ENCODE measurements at places on chromosomes 3 and 15.
A peak's percentile ranks its signal among the peaks of the same experiment; 100 is the strongest.

DNA sequence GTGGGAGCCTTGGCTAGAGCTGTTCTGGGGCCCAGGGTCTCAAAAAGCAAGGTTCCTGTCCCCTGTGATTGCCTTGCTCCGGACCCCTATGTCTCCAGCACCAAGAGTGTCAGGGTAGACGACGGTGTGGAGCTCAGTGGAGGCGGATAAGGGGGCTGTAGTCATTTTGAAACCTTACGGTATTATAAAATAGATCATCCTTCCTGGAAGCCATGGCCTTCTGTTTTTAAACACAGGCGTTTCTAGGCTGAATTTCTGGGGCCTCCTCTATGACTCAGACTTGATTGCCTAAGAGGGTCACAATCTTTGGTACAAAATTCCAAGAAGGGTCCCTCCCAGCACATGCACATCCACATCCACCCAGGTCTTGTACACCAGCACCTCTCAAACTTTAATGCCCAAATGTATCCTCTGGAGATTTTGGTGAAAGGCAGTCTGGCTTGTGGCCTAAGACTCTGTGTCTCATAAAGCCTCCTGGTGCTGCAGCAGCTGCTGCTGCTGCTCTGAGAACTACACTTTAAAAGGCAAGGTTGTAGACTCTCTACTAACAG, 70.5 kb upstream of the XCR1 start:
- no peak for DNase-seq

- DNase-seq: no peak
Measured at GRCh38 chr3:24137334-24137733, 192.2 kb downstream of the NR1D2 start.

GRCh38 chr15:101308604-101309435, 13.8 kb upstream of the SNRPA1 start:
- no peak for DNase-seq

GRCh38 chr15:29773816-29774215, 48.5 kb downstream of the TJP1 start:
- no peak for DNase-seq

- no peak for DNase-seq
Measured at GRCh38 chr3:123343296-123344174, 105.4 kb downstream of the ADCY5 start.

GRCh38 chr3:110684466-110684865, 387.1 kb upstream of the NECTIN3 start:
- DNase-seq: no peak

DNA sequence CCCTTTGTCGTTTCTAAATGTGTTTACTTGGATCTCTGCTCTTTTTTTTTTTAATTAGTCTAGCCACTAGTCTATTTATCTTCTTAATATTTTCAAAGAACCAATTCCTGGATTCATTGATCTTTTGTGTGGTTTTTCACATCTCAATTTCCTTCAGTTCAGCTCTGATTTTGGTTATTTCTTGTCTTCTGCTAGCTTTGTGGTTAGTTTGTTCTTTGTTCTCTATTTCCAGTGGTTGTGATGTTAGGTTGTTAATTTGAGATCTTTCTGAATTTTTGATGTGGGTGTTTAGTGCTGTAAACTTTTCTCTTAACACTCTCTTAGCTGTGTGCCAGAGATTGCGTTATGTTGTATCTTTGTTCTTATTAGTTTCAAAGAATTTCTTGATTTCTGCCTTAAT, 446.1 kb downstream of the CNTN4 start:
- no peak for DNase-seq

DNA sequence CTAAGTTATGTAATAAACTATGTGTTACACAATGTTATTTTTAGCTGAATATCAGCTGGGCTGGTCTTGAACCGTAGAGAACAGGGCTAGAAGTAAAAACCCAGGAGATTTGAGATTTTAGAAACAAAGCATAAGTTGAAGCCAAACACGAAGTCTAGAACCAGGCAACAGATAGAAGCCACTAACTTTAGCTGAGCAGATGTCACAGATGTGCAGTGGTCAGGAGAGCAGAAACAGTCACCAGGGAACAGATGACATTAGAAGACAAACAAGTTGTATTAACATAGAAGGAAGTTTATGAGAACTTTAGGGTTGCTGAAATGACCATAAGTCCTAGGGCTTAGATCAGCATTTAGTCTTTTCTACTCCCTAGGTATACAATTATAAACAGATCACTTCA, 731.0 kb downstream of the ZNF385D start:
- no peak for DNase-seq

GRCh38 chr3:71428841-71429596, 154.5 kb downstream of the FOXP1 start:
- DNase-seq: no peak

- DNase-seq: peak; percentile 29
Measured at GRCh38 chr3:55888282-55888885, 401.3 kb upstream of the WNT5A start.

GRCh38 chr3:64827431-64827830, 139.6 kb upstream of the ADAMTS9 start:
- no peak for DNase-seq

GRCh38 chr15:34241376-34242330, 16.8 kb downstream of the EMC4 start:
- no peak for DNase-seq

GRCh38 chr3:147699175-147699838, 290.1 kb downstream of the ZIC1 start:
- DNase-seq: no peak

GRCh38 chr3:130828948-130829947, 64.6 kb upstream of the ATP2C1 start:
- DNase-seq: peak; percentile 24

DNA sequence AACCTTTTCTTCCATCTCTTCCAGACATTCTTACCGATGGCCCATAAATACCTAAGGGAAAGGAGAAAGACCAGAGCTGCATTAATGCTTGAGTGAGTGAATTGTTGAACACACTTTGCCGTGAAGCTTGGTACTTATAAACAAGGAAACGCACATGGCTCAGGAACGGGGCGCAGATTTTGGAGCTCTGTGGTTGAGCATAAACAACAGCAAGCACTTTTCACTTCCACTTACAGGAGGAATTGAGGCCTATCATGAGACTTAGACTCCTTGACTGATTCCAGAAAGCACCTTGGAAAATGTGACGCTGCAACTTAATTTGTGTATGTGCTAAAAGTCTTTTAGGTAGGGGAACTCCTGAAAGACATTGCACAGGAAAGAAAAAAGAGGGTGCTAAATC, 197.5 kb upstream of the FEZF2 start:
- no peak for DNase-seq

DNA sequence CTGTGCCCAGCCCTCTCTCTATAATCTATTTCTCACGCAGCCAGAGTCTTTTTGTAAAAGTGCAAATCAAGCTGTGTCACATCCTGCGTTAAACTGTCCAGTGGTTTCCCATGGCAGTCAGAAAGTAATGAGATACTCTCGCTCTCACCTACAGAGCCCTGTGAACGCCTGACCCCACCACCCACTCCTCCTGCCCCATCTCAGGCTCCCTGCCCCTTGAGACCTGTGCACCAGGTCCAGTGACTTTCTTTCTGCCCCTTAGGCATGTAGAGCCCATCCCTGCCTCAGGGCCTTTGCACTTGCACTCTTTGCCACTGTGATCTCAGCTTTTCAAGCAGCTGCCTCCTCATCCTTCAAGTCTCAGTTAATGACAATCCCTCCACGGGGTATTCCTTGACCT, 58.3 kb upstream of the RASGRP1 start:
- DNase-seq: no peak

GRCh38 chr3:67564973-67565372, 89.4 kb downstream of the SUCLG2 start:
- DNase-seq: no peak

GRCh38 chr15:66089049-66089448, 164.5 kb downstream of the MEGF11 start:
- no peak for DNase-seq

DNA sequence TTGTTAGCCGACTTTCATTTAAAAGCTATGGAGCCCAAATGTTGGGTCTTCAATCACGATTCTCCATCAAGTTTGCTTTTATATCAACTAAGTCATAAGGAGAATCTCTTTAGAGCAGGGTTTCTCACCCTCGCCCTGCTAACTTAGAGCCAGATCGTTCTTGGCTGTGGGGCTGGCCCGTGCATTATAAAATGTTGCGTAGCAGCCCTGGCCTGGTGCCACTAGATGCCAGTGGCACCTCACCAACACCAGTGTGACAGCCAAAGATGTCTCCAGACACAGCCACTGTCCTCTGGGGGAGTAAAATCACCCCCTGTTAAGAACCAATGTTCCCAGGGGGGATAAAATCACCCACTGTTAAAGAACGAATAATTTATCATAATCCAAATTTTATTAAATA, 226.1 kb downstream of the OCA2 start:
- DNase-seq: no peak

GRCh38 chr3:52084216-52084945, 28.0 kb upstream of the DUSP7 start:
- no peak for DNase-seq

GRCh38 chr3:141011232-141011996, 39.7 kb upstream of the SPSB4 start:
- peak; percentile 88 for DNase-seq

- no peak for DNase-seq
Measured at GRCh38 chr15:51992953-51993352, 21.4 kb upstream of the LEO1 start.

- no peak for DNase-seq
Measured at GRCh38 chr3:4409971-4410573, 57.0 kb downstream of the SUMF1 start.

- DNase-seq: no peak
Measured at GRCh38 chr3:168124791-168125190, 29.1 kb upstream of the GOLIM4 start.

DNA sequence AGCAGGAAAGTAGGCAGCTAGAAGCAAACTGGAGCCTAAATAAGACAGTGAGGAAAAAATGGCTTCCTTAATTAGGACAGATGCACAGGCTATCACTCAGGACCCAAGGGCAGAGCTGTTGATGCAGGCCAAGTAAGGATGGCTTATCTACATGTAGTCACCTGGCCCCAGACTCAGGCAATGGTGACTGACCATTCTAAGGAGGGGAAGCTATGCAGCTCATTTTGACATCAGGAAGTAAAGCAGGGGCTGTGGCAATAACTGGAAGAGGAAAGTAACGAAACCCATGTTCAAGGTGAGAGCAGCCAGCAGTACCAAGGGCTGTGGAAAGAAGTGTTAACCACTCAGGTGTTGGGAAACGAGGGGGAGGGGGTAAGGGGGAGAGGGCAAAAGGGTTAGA, 16.2 kb downstream of the ACAD11 start:
- DNase-seq: no peak

- DNase-seq: no peak
Measured at GRCh38 chr3:149473357-149474249, 894 bp upstream of the TM4SF4 start.

GRCh38 chr15:52100807-52101442, 11.7 kb downstream of the BCL2L10 start:
- DNase-seq: peak; percentile 44

DNA sequence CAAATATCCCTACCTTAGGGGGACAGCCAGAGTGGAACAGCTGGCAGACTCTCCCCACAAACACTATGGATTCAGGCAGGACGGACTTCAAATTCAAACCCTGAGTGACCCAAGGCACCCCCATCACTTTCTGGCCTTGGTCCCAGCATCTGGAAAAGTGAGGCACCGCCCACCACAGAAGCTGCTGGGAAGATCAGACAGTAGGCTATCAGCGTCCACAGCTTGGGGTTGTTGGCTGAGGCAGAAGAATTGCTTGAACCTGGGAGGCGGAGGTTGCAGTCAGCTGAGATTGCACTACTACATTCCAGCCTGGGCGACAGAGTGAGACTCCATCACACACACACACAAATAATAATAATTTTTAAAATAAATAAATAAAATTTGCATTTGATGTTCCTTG, 8.5 kb downstream of the PFKFB4 start:
- no peak for DNase-seq

DNA sequence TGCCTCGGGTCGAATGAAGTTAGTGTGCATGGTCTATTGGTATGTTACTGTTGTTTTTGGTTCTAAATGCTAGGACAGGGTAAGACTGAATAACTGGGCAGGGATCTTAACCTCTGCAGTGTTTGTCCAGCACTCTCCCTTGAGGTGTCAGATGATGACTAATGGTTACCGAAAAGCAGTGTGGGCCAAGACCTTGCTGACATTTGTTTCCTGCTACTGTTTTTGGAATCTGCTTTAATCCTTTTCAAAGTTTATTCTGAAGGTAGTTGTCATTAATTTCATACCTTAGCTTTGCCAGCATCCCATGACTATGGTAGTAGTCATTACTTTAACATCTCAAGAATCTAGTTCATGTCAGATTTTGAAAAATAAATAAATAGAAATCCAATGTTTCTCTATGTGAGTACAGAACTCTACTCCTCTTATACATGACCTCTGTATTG, 117.0 kb downstream of the P3H2 start:
- no peak for DNase-seq

- DNase-seq: no peak
Measured at GRCh38 chr15:44414001-44414400, 13.4 kb upstream of the CTDSPL2 start.

DNA sequence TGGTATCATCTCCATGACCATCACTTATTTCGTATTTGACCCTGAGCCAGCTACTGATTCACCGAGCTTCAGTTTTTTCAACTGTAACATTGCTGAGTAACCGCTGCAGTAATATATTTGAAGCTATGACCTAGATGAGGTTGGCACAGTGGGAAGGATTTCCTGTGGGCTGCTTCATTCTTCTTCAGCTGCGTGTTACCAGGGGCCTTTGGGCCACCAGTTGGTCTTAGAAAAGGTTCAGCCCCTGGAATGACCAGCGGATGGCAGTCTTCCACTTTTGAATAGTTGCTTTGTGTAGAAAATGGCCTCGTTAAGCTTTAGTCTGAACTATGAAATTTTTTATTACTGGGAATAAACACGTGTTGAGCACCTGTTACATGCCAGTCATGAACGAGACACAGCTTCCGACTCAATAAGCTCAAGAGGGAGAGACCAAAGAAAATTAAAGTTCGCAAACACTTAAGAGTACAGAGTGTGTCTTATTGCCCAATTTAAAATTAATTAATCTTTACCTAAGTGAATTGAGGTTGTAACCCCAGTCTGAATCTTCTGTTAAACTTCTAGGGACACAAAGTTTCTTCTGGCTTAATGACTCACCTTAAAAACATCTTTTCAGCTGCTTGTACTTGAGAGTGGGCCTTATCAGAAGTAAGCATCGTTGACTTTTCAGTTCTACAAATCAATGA, 57.6 kb upstream of the NR2E3 start:
- DNase-seq: peak; percentile 51

DNA sequence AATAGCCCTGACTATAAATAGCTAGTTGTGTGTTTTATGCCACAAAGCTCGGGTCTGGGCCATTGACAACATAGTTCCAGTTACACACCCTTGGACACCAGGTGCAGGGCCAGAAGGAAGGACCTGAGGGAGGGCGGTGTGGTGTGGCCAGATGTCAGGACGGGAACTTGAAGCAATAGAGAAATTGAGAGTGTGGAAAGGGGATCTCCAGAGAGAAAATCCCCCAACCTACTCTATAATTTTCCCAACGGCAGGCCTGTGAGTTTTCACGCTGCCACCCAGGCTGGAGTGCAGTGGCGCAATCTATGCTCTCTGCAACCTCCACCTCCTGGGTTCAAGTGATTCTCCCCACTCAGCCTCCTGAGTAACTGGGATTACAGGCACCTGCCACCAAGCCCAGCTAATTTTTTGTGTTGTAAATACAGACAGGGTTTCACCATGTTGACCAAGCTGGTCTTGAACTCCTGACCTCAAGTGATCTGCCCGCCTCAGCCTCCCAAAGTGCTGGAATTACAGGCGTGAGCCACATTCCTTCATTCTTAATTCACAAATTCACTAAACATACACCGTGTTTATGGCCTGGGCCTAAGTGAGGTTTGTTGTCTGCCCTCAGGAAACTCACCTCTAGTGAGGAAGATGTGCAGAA, 70.8 kb upstream of the KLF13 start:
- peak; percentile 40 for DNase-seq
